ENCODE measurements at places on chromosomes 2 and 18.

DNA sequence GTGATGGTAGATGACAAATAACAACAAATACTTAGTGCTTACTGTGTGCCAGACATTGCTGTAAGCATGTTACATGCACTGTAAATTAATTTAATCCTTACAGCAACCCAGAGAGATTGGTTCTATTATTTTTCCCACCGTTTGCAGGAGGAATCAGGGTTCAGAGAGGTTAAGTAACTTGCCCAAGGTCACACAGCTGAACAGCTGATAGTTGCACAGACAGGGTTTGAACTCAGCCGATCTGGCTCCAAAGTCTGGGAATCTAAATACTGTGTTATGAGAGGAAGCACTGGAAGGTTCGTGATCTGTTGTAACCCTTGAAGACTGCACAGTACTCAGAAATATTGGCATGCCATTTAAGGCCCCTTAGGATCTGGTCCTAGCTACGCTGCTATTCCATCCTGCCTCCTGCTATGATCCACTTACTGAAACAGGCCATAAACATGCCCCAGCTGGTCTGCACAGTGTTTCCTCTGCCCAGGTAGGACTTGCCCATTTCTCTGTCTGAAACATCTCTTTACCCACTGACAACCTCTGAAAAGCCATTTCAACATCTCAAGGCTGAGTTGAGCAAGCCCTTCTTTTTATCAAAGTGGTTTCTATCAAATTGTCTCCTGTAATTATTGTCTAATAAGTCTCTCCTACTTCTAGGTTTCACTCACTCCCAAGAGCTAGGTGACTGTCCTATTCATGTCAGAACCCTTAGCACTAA, 40.4 kb upstream of the MRPL33 start:
- DNase-seq = no peak

DNA sequence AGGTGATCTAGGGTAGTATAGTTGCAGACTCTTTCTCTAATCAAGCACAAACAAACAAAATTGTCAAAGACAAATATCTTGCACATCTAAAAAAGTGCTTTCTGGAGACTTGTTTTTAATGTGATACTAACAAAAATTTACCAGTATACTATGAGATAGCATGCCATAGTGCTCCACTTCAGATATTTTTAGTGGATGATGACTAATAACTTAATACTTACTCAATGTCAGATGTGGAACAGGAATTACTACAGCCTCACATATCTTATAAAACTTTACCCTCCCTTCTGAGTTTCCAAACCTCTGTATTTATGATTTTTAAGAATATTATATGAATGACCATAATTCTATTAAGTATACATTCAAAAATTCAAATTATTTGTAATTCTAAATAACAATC, 1162.0 kb upstream of the SLC39A10 start:
- no peak for DNase-seq

GRCh38 chr2:24825883-24826772, 32.9 kb downstream of the CENPO start:
- no peak for DNase-seq

DNA sequence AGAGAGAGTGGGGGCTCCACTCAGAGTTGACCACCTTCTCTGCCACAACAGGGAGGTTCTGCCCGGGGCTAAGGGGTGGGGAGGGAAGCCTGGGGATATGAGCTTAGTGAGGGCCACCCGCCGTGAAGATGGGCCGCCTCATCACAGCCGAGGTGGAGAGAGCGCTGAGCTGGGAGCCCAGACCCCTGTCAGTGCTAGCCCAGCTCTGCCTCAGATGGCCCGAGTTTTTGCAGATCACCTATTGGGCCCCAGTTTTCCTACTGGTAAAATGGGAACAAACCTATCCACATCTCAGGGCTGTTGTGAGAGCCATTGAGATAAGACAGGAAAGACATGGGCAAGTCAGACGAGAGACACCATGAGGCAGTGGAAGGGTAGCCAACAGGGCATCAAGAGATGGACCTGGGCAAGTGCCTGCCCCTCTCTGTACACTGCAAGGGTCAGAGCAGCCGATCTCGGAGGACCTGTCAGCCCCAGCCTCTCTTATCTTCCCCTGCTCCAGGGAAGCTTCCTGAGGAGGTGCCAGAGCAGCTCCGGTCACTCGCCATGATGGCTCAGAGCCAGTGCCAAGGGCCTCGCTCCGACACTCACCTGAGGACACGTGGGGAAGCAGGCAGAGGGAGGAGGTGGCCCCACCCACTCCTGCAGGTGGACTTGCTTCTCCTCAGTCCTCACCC, 88.9 kb downstream of the MCFD2 start:
- DNase-seq = no peak

DNA sequence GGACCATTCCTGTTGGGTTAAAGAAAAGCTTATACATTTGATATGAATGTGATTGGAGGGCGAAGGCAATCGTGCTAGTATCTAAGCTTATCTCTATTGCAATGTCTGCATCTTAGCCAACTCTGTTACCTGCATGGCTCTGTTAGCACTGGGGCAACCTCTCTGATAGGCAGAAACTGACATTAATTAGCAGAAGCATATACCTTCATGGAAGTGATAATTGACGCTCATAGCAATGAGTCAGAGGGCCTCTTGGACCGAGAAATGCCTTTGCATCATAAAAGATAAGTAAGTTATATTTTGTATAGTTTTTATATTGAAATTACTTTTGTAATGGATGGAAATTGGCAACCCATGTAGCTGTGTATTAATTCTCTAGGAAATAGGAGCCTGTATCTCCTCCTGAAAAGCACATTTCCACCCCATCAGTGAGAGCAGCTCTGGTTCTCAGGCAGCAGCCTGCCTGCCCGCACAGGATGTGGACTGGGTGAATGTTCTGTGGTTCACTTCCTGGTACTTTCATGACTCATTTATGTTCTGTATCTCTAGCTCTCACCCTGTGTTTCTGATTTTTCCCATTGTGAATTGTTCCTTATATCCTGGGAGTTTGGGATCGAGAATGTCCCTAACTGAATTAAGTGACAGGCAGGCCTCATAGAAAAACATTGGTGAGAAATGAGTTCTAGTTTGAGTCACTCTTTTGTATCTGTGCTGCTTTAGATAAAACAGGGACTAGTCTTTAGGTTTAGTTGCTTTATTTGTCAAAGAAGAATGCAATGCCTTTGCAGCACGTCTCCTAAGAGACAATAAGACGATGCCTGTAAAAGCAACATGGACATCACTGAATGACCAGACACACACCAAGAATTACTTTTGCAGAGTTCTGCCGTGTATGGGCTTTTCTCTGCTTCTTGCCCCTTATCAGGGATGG, 344.9 kb downstream of the DCDC2C start:
- DNase-seq = no peak

GRCh38 chr18:28961669-28962228, 784.8 kb upstream of the CDH2 start:
- no peak for DNase-seq

GRCh38 chr18:58224425-58224750, 180.4 kb downstream of the NEDD4L start:
- DNase-seq = no peak

DNA sequence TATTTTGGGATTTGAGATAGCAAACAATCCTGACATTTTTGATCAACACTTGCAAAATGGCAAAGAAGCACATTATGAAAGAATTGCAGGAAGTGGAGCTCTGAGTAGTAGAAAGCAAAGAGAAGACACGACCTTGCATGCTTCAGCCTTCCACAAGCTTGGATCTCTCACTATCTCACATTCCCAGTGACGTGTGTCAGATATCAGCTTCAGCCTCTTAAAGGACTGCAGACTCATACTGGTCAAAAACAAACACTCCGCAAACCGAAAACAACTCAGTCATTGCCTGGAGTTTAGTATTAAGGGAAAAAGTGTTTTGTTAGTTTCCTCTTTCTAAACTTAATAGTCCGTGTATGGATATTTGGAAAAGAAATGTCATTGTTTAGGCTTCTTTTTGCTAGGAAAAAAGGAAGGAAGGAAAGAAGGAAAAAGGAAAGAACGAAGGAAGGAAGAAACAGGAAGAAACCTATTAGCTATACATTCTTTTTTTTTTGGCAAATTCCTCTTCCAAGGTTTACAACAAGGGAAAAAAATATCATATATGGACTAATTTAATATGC, 32.6 kb upstream of the SLC40A1 start:
- DNase-seq = no peak

DNA sequence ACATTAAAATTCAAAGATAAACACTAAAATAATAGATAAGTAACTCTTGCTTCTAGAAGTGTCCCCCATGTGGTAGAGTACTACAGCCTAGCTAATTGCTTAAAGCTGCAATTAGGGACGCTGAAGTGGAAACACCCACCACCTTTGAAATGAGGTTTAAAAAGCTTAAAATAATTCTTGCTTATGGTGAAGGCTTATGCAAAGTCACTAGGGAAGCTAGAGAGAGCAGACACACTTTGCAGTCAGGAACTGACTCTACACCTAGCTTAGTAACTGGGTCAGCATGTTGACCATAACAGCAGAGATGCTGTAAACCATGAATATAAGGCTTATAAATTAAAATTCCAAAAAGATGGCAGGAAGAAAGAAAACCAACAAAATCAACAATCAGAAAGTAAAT, 65.4 kb upstream of the DSG1 start:
- DNase-seq = no peak

- DNase-seq = no peak
Measured at GRCh38 chr2:48213646-48214045, 307.3 kb upstream of the FBXO11 start.

DNA sequence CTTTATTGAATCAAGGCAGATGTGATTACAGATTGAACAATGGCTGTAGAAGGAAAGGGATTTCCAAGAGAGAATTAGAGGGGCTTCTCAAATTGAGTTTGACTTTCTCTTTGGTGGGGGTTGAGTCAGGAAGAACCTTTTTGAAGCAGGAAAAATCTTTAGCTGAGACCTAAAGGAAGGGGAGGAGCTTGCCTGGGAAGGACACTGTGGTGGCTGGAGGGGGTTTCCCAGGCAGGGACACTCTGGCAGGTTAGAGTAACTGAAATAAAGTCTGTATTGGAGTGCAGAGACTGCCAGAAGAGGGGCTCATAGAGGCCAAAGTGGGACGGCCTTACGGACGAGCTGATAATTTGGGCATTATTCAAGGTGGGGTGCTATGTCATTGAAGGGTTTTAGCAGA, 69.3 kb downstream of the NEDD4L start:
- DNase-seq = no peak

DNA sequence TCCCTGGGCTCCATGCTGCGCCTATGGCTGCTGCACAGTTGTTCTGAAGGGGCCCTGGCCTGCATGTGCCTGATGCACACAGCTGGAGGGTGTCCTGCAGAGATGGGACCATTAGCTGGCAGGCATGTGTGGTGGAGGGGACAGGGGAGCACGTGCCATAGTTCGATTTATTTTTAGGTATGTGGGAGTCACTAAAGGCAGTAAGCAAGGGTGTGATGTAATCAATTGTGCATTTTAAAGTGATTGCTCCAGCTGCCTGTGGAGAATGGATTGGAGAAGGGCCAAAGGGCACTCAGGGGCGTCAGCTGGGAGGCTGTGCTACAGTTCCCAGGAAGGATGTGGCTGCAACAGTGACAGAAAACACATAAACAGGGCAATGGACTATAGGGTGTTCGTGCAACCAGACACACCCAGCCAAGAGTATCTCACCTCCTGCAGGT, 205.1 kb downstream of the ARL4C start:
- DNase-seq = no peak

- DNase-seq = no peak
Measured at GRCh38 chr2:85791704-85792565, 38.1 kb downstream of the ATOH8 start.

- DNase-seq = no peak
Measured at GRCh38 chr2:217332866-217333265, 473.0 kb upstream of the TNP1 start.

DNA sequence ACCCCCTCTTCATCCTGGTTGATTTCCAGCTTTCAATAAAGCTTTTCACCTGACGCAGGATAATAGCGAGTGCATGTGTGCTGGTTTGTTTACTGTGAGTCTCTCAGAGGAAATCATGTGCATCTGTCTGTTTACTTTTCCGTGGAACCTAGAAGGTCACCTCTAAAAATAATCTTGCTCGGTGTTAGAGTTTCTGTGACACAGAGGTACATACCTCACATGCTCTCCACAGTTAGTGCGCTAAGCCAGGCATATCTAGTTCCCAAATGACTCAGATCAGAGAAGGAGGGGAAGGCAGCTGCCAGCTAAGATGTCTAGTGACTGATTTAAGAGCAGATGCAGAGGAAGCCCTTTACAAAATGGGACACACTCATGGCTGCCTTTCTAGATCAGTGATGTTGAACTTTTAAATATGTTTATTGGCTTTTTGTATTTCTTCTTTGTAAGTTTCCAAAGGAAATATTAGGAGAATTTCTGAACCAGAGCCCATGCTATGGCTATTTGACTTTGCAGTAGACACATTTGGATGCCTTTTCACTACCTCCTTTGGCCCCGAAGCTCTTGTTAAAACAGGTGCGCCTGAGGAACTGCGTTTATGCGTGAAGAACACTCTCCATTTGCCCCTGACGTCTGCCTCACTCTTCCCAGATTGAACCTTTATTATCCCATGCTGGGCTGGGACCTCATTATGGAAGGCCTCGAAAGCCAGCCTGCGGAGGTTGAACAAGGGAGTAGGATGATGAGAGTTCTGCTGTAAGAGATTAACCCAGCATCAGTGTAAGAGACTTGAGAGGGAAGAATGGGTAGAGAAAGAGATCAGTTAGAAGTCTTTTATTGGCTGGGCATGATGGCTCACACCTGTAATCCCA, 145.6 kb downstream of the FAM161A start:
- no peak for DNase-seq

DNA sequence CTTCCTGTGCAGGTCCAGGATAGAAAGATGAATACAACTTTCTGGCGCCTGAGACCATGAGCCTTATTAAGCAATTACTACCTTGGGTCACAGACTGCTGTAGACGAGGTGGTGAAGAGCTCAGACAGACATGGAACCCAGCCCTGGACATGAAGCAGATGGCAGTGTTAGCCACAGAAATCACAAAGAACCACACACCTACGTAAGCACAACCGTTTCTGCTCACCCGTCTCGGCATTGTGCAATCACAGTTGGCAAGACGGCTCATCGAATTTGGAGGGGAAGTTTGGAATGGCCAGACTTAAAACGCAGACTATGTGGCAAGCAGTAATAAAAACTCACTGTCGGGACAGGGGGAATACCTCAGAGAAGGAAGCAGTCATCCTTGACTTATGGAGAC, 24.3 kb upstream of the ASPRV1 start:
- no peak for DNase-seq

DNA sequence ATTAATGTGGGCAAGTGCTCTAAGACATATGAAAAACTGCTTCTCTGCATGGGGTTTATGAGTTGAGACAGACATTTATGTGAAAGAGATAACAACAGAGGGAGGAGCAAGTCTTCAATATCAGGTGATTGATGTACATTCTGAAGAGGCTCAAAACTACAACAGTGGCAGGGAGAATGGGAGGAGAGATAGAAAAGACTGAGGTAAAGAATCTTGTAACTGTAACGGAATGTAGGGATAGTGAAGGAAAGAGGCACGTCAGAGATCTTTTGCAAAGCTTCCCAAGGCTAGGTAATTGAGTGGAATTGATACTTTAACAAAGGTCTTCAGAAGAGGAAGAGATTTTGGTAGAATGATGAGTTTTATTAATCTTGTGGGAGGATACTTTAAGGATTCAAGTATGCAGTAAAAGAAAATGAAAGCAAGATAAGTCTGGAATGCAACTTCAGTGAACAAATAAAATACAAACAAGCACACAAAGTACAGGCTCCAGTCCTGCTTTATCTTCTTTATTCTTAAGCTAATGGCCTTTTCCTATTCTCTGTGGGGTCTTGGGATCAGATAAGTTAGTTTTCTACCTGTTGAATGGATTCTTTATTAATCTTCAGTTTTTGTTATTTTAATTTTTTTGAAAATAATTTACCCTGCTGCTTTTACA, 15.0 kb downstream of the SMAD4 start:
- DNase-seq = no peak
